ENCODE measurements at places on chromosomes 3 and 15. TPM values are rescaled to one million over a fixed set of nuclear protein-coding genes. Genes with fewer than 3 reads are reported as not detected.

DNA sequence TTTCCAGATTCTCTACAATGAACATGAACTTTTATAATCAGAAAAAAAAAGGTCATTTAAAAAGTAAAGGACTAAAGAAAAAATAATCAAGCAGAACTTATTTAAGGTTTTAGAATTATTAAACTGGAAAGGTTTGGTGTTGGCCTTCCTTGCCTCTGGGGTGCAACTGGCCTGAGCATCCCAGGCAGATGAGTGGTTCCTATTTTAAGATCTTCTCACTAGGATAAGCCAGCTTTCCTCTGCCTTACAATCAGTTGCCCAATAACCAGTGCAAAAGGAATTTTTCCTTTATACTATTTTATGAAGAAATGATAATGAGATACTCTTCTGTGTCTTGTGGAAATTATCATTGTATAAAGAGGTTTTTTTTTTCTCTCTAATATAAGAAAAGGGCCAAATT, 56.6 kb downstream of the SEC22A start:
- no peak for DNase-seq

DNA sequence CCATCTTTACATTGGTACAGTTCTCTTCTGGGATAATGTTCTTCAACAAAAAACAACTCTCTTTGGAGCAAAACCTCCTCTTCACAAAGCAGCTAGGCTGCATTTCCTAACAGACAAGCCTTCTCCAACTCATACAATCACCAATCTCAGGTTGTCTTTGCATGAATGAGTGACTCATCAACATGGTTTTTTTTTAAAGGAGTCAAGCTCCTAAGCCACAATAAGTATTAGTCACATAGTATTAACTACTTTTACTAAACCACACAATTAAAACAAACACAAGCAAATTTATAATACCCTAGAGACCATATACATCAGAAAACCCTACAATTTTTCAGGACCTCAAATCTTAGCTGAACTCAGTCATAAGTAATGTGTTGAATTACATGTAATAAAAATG, 137.4 kb downstream of the TBC1D5 start:
- no peak for DNase-seq

- DNase-seq: no peak
These were observed 4.1 kb upstream of the ALDH1L1 start for GRCh38 chr3:126184465-126185000.

DNA sequence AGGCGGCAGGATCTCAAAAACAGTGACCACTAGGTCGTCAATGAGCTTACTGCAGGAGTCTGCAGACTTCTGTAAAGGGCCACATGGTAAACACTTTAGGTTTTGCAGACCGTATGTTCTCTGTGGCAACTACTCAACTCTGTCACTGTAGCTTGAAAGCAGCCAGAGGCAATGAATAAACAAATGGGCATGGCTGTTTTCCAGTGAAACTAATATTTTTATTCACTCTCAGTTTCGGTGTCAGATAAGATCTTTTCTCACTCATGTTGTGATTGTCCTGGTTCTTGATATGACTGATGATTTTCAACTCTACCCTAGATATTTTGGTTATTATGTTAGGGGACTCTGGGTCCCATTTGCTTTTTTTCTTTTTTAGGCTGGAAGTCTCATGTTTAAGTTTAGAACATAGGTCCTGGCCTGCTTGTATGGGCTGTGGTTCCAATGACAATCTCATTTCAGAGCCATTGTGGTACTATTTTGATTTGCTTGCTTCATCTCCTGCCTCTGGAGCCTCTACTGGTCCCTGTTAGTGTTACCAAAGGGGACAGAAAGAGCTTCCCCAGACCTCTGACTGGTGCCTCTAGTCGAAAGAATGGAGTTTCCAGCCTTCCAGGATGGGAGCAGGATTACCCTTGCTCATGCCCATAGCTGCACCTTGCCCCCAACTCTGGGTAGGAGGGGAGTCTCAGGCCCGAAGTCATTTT, 222.0 kb downstream of the STT3B start:
- no peak for DNase-seq

The FGD5 gene
- not detected for total RNA-seq

The MESP1 gene
- 5.6 TPM for total RNA-seq

The EPB42 gene
- not detected for total RNA-seq

The DAG1 gene
- 20.9 TPM for total RNA-seq

The ATOSA gene
- 17.2 TPM for total RNA-seq

All from CD8-positive, alpha-beta memory T cell (primary cell).